ENCODE measurements at places on chromosomes 2 and 18. TPM values are rescaled to one million over a fixed set of nuclear protein-coding genes. Genes with fewer than 3 reads are reported as not detected.

DNA sequence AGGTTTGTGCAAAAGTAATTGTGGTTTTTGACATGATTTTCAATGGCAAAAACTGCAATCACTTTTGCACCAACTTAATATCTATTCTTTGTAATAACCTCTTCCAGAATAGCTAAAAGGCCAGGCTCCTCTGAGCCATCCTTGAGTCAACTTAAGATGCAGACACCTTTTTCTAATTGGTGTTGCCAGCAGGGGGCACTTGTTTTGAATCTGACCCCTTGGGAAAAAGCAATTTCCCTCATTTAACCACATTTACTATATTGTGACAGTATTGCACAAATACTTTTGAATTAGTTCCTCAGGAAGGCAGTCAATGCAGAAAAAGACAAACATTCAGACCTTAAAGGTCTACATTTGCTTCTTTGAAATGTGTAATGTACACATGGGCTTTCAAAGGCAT, 78.6 kb upstream of the GALNT5 start:
- no peak overlapping the region for H3K27ac ChIP-seq
- no peak overlapping the region for H3K4me3 ChIP-seq
- H3K27me3 ChIP-seq: peaks cover 2% of the 10 kb centered on the region
- H3K4me1 ChIP-seq: peaks cover 1% of the 10 kb centered on the region

GRCh38 chr2:179104736-179105135, 54.8 kb upstream of the CCDC141 start:
- no peak overlapping the region for H3K27ac ChIP-seq
- H3K4me1 ChIP-seq: peaks cover 17% of the 10 kb centered on the region
- H3K27me3 ChIP-seq: no peaks in the 10 kb centered on the region

DNA sequence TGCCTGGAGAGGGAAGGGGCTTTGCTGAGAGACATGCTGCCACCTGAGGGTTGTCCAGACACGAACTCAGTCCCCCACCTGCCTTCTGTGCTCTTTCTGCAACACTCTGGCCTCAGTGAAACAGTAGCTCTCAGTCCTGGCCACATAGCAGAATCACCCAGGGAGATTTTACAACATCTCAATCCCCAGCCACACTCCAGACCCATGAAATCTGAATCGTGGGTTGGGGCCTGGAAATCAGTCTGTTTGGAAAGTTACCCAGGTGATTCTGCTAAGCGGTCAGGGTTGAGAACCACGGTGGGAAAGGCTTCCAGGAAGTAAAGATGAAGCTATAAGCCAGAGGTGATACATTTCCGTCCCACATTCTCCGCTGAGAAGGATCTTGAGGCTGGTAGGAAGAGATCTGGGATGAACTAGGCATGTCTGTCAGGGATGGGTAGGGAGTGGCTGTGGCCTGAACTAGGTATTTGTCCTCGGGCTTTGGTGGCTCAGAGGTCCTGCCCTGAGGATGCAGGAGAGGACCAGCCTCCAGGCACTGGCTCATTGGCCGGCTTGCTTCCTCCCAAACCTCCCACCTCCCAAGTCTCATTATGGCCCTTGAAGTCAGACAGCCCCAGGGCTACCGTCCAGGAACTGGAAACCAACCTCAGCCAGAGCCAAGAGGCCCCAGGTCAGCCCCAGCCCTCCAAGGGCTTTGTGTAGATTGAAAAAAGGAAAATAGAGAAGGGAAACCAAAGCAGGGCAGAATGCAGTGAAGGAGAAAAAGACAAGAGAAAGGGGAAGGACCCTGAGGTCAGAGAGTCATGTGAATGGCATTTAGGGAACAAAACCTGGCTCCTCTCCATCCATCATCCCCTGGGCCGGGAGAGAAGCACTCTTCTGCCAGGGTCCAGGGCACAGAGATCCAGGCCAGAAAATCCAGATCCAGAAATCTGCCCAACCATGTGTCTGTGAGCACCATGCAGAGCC, 119.6 kb downstream of the ZFP36L2 start:
- no peaks in the 10 kb centered on the region for H3K27me3 ChIP-seq
- no peak for DNase-seq
- no peak overlapping the region for H3K27ac ChIP-seq
- H3K4me1 ChIP-seq: peaks cover 50% of the 10 kb centered on the region

GRCh38 chr18:75029481-75029880, 179.5 kb downstream of the PTGR3 start:
- peaks cover 3% of the 10 kb centered on the region for H3K36me3 ChIP-seq
- no peak for DNase-seq
- no peaks in the 10 kb centered on the region for H3K4me1 ChIP-seq
- H3K4me3 ChIP-seq: no peak overlapping the region

DNA sequence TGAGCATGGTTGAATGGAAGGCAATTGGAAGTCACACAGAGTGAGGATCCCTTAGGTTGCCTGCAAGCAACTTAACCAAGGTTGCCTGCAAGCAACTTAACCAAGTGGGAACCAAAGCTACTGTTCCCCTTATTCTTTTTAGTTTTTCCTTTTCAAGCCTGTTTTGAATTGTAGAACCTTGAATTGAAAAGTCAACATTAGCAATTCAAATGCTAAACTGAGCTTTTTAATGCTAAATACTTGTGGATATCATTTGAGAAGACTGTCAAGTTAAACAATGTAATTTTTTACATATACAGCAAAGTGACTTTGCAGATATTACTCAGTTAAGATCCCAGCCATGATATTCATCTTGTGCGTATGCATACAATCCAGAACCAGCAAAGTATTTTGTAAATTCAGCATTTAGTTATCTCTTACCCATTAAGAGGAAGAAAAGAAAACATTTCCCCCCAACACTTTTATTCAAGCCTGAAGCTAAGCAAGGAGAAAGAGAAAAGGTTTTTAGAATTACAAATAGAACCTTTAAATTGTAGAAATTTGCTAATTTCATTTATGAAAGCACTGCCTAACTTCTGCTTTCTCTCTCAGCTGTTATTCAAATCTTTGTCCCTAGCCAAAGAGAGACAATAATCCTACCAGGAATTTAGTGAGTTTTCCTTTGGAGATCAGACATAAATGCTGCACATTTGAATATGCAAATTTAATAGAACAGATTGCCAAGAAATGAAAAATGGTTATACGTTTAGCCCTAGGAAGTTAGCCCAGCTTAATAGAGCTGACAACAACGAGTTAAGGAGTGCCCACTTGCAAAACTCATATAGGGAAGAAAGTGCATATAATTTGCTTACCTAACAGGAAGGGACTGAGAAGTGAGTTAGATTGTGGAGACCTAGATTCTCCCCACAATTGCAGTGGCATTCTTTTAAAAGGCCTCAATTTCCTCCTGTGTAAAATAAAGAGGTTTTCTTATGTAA, 643.2 kb upstream of the PIK3C3 start:
- no peak overlapping the region for H3K4me3 ChIP-seq
- no peaks in the 10 kb centered on the region for H3K36me3 ChIP-seq
- no peaks in the 10 kb centered on the region for H3K4me1 ChIP-seq
- DNase-seq: no peak
- no peaks in the 10 kb centered on the region for H3K27me3 ChIP-seq
- H3K27ac ChIP-seq: no peak overlapping the region

DNA sequence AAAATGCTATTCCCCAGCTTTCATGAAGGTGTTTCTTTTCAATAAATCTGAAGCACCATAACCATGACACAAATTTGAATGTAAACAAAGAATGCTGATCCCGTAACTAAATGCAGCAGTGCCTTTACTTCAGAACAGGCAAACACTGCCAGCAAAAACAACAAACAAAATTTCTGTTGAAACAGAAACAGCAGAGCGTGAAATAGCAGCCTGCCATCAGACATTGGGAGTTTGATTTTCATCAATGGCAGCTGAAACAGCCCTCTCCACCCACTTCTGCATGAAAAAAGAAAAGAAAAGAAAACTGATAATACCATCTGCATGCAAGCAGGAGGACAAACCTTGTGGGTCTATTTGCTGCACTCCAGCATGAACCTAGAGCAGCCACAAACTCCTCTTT, 128.3 kb downstream of the CDH2 start:
- H3K27ac ChIP-seq: no peak overlapping the region
- H3K27me3 ChIP-seq: no peaks in the 10 kb centered on the region
- no peak overlapping the region for H3K4me3 ChIP-seq
- H3K4me1 ChIP-seq: peaks cover 29% of the 10 kb centered on the region

DNA sequence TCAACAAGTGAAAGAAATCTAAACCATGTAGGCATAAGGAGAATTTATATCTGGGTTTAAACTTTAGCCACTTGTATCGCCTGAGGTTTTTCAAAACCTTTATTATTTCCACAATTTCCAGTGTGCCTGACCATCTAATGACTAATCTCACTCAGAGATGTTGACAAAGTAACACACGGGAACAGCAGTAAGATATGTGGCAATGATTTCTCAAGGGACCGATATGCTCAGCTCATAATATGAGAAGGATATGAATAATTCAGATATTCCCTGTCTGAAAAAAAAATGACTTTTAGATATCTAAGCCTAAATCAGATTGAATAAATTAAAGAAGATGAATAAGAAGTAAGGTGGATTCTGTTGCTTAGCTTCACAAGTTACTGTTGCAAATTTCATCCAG, 43.5 kb downstream of the TMEM163 start:
- H3K4me1 ChIP-seq: peaks cover 10% of the 10 kb centered on the region
- no peaks in the 10 kb centered on the region for H3K36me3 ChIP-seq
- no peak for DNase-seq
- H3K27ac ChIP-seq: no peak overlapping the region

- H3K27ac ChIP-seq: no peak overlapping the region
- peaks cover 3% of the 10 kb centered on the region for H3K4me1 ChIP-seq
- H3K27me3 ChIP-seq: no peaks in the 10 kb centered on the region
- no peaks in the 10 kb centered on the region for H3K36me3 ChIP-seq
Observed at GRCh38 chr2:22784566-22784965, 600.4 kb upstream of the KLHL29 start.

- H3K4me3 ChIP-seq: peak overlapping the region; percentile 29
- no peak for DNase-seq
- peaks cover 5% of the 10 kb centered on the region for H3K27me3 ChIP-seq
- no peak overlapping the region for H3K27ac ChIP-seq
- H3K4me1 ChIP-seq: peaks cover 31% of the 10 kb centered on the region
Observed at GRCh38 chr2:145752091-145752806, 1232.3 kb upstream of the ZEB2 start.

DNA sequence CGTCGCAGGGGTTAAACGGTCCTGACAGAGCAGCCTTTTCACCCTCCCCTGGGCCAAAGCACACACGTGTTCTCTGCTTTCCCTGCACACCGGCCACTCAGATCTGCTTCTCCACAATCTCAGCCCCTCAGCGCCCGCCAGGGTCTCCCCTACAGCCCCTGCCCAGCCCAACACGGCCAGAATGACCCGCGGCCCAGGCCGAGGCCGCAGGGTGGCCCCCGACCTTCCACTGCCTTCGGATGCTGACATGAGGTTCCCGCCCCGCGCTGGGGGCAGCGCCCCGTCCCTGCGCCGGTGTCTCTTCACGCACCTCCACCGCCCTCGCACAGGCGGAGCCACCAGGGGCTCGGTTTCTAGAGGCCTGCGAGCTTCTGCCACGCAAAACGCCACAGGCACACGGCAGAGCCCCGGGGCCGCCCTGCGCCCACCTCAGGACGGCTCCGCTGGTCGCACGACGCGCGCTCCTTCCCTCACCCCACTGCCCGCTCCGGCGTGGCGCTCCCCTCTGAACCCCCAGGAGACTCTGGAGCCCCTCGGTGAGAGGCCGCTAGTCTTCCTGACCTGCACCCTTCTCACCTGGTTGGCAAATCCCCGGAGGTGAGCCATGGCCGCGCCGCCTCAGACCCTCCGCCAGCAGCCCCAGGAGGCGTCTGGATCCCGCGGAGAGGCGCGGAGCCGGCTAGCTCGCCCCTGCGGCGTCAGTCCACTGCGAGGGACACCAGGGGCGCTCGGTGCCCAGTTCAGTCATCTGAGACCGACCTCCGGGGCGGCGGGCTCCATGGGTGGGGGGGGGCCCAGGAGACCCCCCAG, 749 bp downstream of the STK25 start:
- H3K4me1 ChIP-seq: peaks cover 10% of the 10 kb centered on the region
- H3K27me3 ChIP-seq: no peaks in the 10 kb centered on the region
- no peaks in the 10 kb centered on the region for H3K36me3 ChIP-seq
- no peak for DNase-seq
- peak overlapping the region; percentile 94 for H3K4me3 ChIP-seq
- peak overlapping the region; percentile 79 for H3K27ac ChIP-seq

- no peak for DNase-seq
- peaks cover 15% of the 10 kb centered on the region for H3K27me3 ChIP-seq
- H3K36me3 ChIP-seq: no peaks in the 10 kb centered on the region
- H3K27ac ChIP-seq: no peak overlapping the region
- H3K4me3 ChIP-seq: no peak overlapping the region
- peaks cover 30% of the 10 kb centered on the region for H3K4me1 ChIP-seq
Observed at GRCh38 chr18:13292736-13293135, 74.2 kb downstream of the LDLRAD4 start.

DNA sequence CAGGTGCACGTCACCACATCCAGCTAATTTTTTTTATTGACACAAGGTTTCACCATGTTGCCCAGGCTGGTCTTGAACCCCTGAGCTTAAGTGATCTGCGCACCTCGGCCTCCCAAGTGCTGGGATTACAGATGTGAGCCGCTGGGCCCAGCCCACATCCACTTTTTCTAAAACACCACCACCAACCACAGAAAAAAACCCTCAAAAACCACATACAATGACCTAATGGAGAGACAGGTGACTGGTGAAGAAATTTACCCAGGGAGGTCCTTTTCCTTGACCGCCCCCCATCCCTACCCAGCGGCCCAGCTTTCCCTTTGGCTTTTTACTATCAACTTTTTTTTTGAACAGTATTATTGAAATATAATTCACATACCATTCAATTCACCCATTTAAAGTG, 47.9 kb downstream of the CACNB4 start:
- no peaks in the 10 kb centered on the region for H3K27me3 ChIP-seq
- H3K4me1 ChIP-seq: no peaks in the 10 kb centered on the region
- H3K36me3 ChIP-seq: no peaks in the 10 kb centered on the region
- H3K27ac ChIP-seq: no peak overlapping the region
- DNase-seq: no peak
- H3K4me3 ChIP-seq: no peak overlapping the region

The GNAL gene
- total RNA-seq: 8.3 TPM

The GALNT5 gene
- 1.7 TPM for total RNA-seq

The FSIP2 gene
- 3.3 TPM for total RNA-seq

The ATP8B1 gene
- 21.7 TPM for total RNA-seq

The HOXD11 gene
- 0.21 TPM for total RNA-seq

The LYG2 gene
- total RNA-seq: not detected

Data from type B pancreatic cell (in vitro differentiated cells).